Stimulated activated CD4-positive, alpha-beta T cell treated with anti-CD3 and anti-CD28 coated beads, Interleukin-1b, Interleukin-23, amount 100 ng/mL, for 1 hour (primary cell): ENCODE measurements at places on chromosomes 5 and 9.

DNA sequence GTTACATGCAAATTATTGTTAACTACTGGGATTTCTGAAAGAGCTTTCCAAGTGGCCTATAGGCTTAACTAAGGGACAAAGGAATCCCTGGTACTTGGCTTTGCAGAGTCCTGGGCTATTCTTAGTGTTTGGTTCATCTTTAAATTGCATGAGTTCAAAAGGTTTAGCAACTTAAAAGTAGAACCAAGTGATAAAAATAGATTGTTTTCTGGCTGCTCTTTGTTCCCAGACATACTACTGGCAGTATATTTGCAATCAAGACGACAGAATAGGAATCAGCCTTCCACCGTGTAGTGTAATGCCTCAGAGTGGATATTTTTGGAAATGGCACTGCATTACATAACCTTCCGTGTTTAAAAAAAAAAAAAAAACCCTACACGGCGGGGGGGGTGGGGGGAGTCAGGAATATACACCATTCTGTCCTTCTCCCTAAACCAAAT lies 1.0 kb downstream of the NREP start:
- no peak for DNase-seq

DNA sequence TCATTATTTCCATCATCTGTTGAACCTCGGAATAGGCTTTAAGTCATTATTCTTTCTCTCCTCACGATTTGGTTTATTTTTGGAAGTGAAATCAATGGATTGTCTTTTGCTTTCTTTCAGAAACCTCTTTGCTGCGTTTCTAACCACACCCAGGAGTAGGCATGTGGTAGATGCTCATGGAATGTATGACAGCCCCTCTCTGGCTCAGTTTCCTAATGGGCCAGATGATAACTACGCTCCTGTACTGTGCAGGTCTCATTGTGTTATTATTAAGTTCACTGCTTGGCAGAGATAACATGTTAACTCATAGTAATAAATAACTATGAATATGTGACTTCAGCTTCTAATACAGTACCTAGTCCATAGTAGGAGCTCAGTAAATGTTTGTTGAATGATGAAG lies 175.5 kb upstream of the KLF4 start:
- DNase-seq = no peak

DNA sequence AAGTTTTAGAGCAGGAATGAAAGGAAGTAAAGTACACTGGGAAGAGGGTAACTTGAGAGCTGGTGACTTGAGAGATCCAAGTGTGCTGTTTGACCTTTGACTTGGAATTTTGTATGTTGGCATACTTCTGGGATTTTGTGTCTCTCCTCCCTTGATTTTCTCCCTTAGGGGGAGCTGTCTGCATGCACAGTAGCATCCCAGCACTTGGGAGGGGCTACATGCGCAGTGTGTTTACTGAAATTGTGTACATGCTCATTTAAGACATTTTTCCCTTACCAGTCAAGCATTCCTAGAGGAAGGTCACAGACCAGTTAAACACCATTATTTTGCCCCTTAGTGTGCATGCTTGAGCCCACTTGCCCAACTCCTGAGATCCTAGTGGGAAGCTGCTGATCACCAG lies 120.1 kb downstream of the ZNF622 start:
- DNase-seq = no peak

DNA sequence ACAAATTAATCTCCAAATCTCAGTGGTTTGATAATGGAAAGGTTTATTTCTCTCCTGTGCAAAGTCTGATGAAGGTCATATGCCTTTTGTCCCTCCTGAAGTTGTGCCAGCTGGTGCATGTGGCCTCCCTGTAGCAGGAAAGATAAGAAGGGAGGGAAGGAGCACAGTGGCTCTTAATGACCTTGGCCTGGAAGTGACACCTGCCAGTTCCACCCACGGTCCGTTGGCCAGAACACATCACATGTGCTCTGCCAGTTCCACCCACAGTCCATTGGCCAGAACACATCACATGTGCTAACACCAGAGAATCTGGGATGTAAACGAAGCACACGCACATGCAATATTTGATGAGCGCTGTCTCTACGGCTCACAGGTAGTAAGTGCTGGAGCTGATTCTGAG lies 130.9 kb downstream of the DOCK2 start:
- no peak for DNase-seq

- DNase-seq = no peak
Observed at GRCh38 chr5:116506488-116506887, 68.1 kb downstream of the SEMA6A start.
